ENCODE measurements at places on chromosomes 3 and 15.

DNA sequence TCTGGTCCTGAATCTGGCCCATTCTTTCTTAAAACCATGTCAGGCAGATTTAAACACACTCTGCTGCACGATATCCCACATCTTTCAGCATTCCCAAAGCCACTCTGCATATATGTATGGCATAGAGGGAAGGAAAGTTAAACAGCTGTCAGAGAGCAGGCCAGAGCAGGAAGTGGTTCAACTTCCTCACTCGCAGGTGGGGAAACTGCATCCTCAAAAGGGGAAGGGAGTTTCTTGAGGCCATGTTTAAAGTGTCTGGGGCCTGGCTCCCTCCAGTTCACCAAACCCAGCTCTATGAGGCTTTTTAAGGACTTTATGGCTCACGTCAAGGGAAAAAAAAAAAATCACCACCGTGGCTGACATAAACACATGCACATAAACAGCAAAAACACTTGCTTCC, 123.1 kb downstream of the OPA1 start:
- DNase-seq: no peak

- DNase-seq: no peak
These were observed 1.4 kb upstream of the PRKCI start for GRCh38 chr3:170220871-170221270.

DNA sequence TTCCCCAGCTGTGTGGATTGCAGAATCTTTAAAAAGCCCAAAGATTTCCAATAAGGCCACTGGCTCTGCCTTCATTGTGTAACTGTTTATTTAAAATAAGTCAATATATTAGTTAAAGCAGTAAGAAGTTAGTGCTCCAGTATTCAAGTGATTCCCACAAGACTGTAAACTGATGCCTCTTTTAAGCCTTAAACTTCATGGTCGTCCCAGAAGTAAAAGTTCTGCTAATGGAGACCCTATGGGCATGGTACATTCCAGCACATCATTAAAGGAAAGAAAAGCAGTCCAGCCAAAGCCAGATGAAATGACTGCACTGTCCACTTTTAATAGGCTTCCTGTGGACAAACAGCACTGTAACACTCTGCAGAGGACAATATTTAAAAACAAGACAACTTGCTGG, 512.6 kb downstream of the MECOM start:
- no peak for DNase-seq

GRCh38 chr15:89196994-89197393, 24.4 kb downstream of the RLBP1 start:
- no peak for DNase-seq

DNA sequence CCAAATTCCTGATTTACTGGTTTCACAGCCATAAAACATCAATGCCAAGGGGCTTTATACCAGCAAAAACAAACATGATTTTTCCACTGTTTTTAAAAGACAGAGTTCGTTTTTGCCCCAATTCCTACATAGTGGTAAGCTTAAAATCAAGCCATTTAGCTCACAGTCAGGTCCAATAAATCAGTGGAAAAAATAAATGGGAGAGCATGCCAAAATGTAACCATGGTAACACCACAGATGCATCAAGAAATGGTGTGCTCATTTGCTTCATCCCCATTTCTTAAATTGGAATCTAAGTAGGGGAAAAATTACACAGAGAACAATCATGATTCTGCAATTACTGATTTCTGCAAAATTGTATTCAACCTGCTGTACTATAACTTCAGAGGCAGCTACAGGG, 418.8 kb downstream of the MAGI1 start:
- no peak for DNase-seq

DNA sequence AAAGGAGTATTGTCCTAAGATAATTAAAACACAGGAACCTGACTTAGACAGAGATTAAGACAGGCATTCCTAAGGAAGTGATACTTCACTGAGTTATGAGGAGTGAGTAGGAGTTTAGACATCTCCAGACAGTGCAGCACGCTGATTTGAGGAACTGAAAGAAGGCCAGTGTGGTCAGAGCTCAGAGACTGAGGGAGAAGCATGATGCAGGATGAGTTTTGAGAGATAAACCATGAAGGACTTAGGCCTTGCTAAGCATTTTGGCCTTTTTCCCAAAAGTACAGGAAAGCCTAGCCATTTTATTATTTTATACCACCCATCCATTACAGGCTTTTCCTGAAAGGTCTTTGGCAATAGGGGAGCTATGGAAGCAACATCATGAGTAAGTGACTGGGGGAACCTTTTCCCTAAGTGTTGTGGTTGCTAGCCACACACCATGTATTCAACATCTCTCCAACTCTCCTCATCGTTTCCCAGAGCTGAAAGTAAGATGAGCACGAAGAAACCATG, 375.6 kb upstream of the TPRG1 start:
- DNase-seq: peak; percentile 83

DNA sequence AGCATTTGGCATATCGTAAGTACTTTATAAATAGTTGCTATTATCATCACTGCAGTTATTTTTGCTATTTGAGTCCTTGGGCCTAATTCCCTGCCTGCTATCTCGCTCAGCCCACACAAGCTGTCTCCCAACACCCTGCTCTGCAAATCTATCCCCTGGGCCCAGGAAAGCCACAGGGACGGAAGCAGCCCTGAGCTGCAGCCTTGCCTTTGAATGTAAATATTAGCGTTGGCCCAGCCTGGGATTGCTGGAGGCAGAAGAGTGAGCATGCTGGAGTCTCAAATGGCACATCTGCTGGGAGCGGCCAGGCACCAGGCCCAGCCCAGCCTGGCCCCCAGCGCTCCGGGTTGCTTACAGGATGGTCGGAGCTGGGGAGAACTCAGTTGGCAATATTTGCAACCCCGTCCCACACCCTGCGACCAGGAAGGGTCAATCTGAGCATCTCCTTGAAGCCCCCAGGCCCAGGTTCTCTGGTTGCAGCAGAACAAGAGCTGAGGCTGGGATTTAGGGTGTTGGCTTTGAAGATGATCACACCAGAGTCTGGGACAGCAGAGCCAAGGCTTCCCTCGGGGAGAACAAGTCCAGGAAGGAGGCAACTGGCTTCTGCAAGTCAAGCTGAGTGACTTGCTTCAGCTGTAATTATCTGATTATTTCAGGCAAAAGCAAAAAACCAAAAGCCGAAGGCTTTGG, 529.6 kb downstream of the SHQ1 start:
- DNase-seq: no peak

DNA sequence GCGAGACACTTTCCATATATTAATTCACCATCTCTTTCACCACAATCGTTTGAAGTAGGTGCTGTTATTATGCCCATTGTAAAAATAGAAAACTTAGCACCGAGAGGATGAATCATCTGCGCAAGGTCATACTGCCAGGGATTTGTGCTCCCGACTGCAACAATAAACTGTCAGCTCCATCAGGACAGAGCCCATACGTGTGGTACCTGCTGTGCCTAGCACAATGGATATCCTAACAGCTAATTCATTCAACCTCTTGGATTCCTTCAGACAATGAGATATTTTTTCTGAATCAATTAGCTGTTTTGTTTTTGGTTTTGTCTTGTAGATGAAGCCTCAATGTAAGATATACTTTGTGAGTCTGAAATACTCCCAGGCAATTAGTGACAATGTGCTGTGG, 32.3 kb upstream of the PROK2 start:
- no peak for DNase-seq

DNA sequence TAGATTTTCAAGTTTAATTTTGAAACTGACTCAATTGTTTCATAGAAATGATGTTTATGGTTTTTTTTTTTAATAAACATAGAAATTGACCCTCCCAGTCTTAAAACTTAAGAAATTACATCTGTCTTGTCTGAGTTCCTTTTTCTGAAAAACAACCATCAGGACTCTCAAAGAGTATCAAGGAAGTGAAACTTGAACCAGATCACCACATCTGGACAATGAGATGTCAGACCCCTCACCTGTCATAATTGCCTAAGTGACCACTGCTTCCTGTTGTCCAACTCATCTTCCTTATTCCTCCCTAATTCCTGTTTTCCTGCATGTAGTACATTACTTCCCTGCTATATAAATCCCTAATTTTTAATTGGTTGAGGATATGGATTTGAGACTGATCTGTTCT, 441.5 kb upstream of the ARHGEF26 start:
- no peak for DNase-seq

- DNase-seq: peak; percentile 21
These were observed 96.3 kb downstream of the ZNF385D start for GRCh38 chr3:21654662-21655061.

- no peak for DNase-seq
These were observed 133.5 kb downstream of the C3orf38 start for GRCh38 chr3:88283242-88283592.

DNA sequence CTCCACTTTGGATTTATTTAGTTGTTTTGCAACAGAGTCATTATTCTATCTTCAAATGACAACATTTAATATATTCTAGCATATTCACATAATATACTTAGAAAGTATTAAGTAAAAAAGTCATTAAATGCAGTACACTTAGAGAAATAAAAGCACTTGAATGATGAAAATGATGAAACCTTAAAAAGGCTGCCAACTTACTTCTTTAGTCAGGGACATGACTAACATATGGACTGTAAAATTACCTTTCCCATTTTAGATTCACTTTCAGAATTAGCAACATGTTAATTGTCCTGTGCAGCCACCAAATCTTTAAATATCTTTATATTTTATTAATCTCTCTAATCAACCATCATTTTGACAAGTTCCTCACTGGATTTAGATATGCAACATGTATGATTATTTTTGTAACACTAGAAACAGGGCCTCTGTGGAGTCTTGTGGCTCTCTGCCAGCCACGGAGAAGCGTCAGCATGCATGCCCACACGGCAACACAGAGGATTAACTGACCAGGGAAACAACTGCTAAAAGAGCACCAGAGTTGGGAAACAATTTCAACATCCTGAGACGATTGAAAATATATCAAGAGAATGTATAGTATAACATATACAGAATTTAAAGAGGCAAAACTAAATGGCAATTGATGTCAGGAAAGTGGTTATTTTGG, 95.7 kb downstream of the ANO10 start:
- DNase-seq: no peak

DNA sequence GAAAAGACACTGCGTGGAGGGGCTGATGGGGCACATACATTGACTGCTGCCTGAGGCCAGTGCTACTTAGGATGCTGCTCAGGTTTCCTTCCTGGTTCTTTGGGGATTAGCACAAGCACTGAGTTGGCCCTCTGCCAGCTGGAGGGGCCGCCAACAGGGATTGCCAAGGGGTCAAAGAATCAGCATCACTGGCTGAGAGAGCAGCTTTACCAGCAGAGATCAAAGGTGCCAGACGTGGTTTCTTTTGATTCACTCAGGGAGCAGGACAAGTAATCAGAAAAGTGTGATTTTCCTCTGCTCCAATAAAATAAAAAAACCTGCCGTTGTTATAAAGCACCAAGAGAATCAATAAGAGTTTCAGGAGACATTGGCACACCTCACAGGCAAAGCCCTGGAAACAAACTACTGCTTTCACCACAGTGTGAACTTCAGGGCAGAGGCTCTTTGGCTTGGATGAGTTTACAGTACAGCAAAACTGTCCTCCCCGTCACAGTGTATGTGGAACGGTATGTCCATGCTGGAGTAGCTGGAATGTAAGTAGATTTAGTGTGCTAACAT, 45.8 kb upstream of the FSIP1 start:
- no peak for DNase-seq

GRCh38 chr3:126051234-126051633, 32.7 kb downstream of the SLC41A3 start:
- no peak for DNase-seq

- peak; percentile 64 for DNase-seq
These were observed 189.2 kb upstream of the THRB start for GRCh38 chr3:24683633-24684384.

- peak; percentile 50 for DNase-seq
These were observed 49.1 kb upstream of the RAB6B start for GRCh38 chr3:133944641-133945380.

GRCh38 chr15:42215913-42216829, 8.1 kb upstream of the VPS39 start:
- no peak for DNase-seq

GRCh38 chr15:52113235-52113634, 660 bp upstream of the BCL2L10 start:
- no peak for DNase-seq

DNA sequence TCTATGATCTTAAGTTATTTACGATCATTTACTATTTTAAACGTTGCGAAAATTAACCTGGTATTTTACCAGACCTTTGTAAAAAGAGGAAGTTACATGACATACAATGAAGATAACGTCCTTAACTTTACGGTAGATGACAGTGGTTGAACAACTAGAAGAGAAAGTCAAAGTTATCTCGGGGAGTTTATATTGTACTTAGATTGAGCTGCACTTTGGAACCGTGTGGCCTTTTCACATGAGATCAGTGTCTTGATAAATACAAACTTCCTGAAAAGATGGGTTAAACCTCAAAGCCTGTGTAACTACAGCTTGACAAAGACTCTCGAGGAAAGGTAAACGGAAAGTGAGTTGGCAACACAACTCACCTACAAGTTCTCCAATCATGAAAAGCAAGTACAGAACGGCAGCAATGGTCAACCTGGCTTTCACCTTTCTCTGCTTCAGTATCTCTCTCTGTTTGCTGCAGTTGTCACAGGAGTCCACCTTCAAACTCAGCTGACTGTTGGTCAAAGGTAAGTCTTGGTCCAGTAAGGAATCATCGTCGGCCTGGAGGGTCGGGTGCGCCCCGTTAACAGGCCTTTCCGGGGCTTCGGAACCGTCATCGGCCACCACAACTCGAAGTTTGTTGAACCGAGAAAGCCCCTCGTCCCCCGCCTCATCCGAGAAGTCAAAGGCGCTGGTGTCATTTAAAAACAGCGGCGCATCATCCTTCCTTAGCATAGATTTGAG, 793 bp downstream of the SLC30A4 start:
- DNase-seq: no peak

GRCh38 chr15:70094690-70095311, 2.9 kb downstream of the TLE3 start:
- DNase-seq: no peak

- no peak for DNase-seq
These were observed 39.2 kb upstream of the TGFBR2 start for GRCh38 chr3:30567139-30567753.

DNA sequence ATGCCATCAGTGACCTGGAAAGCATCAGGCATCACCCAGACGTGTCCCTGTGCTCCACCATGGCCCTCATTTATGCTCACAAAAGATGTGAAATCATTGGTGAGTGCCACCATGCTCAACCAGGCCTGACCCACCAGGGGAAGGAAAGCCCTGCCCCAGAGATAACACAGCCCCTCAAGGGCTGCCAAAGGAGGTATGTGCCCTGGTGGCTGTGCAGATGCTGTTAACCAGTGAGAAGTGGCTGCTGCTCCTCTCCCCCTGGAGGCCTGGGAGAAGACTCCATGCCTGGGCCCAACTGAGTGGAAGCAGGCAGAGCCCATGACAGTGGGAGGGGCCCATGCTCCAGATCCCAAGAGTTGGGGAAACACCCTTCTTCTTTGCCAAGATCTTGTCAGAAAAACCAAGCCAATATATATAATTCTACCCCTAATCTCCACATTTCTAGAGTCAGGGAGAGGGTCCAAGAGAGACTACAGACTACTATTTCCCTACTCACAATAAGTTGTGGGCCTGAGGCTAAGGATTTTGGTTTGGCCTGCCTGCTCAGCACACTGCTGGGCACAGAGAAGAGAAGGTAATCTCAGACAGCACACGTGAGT, 2.7 kb downstream of the TTC21A start:
- DNase-seq: no peak

All from AG08395 (cell line).